ENCODE measurements at places on chromosomes 4 and X.

- DNase-seq = no peak
Measured at GRCh38 chr4:81639248-81639647, 167.5 kb upstream of the RASGEF1B start.

- DNase-seq = no peak
Measured at GRCh38 chr4:183823434-183823833, 81.7 kb upstream of the STOX2 start.

DNA sequence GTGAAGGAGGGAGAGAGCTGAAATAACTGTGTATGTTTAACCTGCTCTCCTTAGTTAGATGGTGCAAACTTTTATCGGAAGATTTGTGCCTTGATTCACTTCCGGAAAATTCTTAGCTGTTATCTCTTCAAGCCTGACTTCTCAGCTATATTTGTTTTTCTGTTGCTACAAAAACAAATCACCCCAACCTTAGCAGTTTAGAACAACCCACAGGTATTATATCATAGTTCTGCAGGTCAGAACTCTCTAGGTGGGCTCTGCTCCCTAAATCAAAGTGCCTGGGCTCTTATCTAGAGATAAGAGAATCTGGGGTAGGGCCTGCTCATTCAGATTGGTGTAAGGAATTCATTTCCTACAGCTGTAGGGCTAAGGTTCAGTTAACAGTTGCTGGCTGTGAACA is 15.1 kb upstream of the CEP135 start:
- no peak for DNase-seq

GRCh38 chrX:13175056-13175455 is 130.6 kb upstream of the FAM9C start:
- no peak for DNase-seq

DNA sequence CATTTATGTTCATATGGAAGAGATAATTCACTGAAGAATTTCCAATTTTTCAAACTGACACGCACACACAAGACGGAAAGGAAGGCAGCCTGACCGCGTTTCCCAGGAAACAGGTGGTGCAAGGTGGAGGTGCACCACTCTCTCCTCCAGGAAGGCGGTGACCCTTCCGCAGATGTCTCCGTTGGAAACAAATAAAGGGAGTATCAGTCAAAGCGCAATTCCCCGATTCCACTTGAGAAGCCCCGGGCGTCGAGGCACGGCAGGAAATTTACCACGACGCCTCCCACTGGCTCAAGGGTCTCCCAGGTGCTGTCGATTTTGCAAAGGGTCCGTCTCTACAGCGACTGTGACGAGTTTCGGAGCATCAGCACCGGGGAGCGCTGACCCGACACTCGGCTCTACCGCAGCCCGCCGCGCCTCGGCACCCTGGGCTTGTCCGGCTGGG is 770 bp upstream of the TIGD2 start:
- DNase-seq = no peak

DNA sequence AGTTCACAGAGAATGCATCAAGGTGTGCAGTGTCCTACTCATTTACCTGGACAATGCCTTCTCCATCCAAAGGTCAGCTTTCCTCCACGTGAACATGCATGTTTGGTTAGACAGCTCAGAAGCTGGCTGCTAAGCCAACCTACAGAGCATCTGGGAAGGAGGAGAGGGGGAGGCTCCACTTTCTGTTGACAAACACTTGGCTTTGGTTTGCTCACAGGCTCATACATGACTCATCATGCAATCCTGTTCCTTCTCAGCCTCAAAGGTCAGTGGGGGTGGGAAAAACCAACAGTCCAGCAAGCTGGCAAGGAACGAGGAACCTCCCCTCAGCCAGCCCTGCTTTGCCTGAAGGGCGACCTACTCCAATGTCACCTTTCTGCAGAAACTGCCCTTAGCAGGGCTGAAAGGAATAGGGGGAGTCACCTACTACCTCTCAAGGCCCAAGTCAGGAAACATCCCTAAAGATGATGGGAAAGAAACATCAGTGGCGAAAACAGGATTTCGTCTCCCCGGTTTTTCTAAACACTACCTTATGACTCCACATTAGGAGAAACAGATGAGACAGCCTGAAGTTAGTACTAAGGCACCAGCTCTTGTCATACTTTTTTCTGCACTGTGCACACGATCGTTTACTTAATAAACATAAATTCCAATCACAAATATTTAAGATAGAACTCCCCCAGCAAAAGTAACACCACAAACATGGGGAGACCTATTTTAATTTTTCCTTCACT is 37.9 kb downstream of the RELL1 start:
- no peak for DNase-seq

- no peak for DNase-seq
Measured at GRCh38 chr4:71634364-71634763, 149.5 kb downstream of the GC start.

- no peak for DNase-seq
Measured at GRCh38 chrX:20212486-20213089, 54.1 kb downstream of the RPS6KA3 start.

DNA sequence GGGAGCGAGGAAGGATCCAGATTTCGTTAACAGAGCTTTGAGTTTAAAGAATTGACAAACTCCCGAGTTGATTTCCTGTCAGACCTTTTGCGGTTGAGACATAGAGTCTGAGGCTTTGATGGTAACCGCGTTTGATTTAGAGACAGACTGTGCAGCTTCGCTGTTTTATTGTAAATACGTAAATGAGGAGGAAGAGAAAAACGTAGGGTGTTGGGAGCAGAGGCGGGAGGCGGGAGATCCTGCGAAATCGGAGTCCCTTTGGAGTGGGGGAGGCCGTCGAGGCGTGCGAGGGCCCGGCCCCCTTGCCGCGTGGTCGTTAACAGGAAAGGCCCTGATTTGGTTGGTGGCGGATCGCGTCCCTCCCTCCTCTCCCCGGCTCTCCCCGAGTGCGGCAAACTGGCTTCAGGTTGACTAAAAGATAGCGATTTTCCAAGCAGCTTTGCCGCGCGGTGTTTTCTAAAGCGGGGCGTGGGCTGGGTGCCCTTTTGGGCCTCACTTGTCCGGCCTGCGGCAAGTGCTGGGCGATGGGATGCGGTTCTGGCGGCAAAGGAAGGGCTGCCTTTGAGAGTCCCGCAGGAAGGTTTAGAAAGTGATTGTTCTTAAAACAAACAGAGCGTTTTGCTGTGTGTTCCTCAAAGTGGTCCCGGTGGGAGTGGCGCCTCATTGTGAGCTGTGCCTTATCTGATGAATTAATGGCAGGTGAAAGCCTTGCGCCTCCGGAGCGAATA is 857 bp downstream of the SCML1 start:
- peak; percentile 11 for DNase-seq

- DNase-seq = no peak
Measured at GRCh38 chr4:111960241-111960667, 185.0 kb upstream of the FAM241A start.

- no peak for DNase-seq
Measured at GRCh38 chr4:159041054-159042034, 61.5 kb upstream of the RAPGEF2 start.

GRCh38 chr4:87274803-87275202 is 47.9 kb downstream of the HSD17B13 start:
- no peak for DNase-seq

DNA sequence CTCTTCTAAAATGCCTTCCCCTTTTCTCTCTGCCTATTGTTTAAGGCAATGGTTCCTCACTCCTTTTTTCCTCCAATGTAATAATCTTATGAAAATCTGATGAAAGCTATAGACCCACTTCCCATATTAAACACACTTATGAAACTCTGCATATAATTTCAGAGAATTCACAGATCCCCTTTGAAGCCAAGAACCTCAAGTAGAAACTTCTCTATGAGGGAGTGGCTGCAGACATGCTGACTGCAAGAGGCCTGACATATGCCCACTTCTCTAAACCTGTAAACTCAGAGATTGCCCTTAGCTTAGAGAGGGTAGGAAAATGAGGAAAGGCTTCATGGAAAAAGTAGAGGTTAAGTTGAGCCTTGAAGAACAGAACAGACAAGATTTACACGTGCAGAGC is 37.6 kb downstream of the TAB3 start:
- no peak for DNase-seq

- no peak for DNase-seq
Measured at GRCh38 chrX:22912616-22913015, 87.1 kb upstream of the DDX53 start.

GRCh38 chr4:7530932-7531639 is 96.4 kb upstream of the PSAPL1 start:
- no peak for DNase-seq

GRCh38 chr4:8221985-8222384 is 22.9 kb downstream of the SH3TC1 start:
- no peak for DNase-seq

DNA sequence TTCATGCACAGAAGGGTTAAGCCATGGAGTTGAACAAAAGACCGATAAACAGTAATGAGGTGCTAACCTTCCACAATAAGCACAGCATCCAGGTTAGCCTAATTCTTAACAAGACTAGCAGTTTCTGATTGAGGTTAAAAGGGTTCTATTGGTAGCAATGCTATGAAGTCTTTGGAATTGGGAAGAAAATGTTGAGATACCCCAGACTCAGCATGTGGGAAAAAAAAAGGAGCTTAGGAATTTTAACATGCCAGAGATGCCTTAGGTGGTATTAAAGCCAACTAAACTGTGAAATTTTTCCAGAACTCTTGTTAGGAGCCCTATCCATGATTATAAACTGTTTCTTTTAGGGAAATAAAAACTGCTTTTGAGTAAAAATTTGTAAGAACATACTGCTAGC is 391.7 kb downstream of the GABRG1 start:
- no peak for DNase-seq

- DNase-seq = no peak
Measured at GRCh38 chr4:54277691-54278090, 48.6 kb downstream of the PDGFRA start.

DNA sequence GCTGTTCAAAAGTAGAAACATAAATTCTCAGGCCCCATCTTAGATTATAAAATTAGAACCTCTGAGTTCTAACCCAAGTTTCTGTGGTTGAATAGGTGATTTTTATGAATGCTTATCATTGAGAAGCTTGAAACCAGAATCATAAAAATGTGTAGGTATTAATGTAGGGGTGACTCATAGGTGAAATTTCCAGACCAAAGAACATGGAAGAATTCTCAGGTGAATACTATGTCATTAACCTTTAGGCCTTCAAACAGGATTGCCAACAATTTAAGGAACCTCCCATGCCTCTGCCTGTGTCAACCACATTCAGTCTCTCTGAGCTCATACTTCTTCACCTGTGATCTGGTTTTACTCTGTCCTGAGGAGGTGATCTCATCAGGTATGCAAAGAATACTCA is 177.8 kb downstream of the NPFFR2 start:
- no peak for DNase-seq

DNA sequence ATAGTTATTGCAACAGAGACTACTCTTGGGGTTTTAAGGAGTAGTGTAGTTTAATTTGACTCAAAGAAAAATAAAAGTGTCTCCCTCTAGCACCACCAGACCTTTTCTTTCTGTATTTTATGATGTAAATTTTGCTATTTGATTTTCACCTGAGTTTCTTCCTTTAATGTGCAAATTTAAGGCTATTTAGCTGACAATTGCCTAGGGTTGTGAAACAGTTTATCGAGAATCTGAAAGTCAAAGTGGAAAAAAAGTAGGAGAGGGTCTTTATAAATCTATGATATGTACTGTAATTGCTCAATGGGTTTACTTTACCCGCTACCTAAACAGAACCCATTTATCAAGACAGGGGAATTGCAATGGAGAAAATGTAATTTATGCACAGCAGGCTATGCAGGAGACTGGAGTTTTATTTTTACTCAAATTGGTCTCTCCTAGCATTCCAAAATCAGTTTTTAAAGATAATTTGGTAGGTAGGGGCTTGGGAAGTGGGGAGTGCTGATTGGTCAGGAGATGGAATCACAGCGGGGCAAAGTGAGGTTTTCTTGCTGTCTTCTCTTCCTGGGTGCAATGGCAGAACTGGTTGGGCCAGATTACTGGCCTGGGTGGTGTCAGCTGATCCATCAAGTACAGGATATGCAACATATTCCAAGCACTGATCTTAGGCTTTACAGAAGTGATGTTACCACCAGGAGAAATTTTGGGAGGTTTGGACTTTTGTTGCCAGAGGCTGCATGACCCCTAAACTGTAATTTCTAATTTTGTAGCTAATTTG is 228.6 kb upstream of the TACR3 start:
- DNase-seq = no peak

DNA sequence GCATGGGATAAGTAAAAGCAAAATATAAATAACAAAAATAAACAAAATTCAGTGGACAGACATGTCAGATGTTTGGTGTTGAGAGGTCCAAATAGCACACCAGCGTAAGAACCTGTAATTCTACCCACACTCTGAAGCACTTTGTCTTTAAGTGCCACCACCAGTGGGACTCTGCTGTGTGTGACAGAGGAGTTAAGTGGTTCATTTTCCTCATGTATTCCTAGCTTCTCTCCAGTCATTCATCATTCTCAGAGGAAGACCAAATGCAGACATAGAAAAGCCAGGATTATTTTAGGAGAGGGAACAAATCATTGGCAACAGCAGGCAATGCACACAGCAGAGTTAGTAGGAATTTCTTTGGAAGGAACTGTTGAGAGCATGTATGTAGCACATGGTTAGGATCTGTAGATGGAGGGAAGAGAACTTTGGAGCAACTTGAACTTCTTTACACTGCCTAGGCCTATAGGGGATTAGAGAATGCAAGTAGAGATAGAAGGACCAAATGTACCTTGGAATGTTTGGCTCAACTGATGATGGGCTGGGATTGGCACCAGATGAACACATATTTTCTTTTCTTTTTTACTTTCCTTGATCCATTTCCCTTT is 43.0 kb upstream of the ARHGAP24 start:
- DNase-seq = no peak

DNA sequence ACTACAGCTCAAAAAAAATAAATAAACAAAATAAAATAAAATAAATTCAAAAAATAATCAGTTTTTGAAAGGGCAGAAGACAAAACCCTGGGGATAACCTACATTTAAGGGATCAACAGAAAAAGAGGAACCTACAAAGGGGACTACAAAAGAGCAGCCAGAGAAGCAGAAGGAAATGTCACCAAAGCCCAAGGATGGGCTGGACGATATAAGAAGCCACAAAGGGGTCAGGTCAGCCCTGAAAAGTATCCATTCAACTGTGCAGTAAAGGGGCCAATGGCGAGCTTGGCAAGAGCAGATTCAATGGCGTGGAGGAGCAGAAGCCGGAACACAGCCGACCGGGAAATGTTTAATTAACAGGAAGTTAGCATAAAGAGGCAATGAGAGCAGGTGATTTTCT is 16.9 kb downstream of the ACOT9 start:
- DNase-seq = no peak

Data from activated CD4-positive, alpha-beta T cell treated with anti-CD3 and anti-CD28 coated beads, Interleukin-2, amount 50 U/mL, for 24 hours (primary cell).